Left hindlimb (tissue), 1 donor: ENCODE measurements at places on chromosomes 11 and 22.

- DNase-seq = no peak
Observed at GRCh38 chr11:33775467-33775807, 1.1 kb upstream of the FBXO3 start.

GRCh38 chr11:60362241-60362640 lies 16.1 kb upstream of the MS4A7 start:
- DNase-seq = no peak

DNA sequence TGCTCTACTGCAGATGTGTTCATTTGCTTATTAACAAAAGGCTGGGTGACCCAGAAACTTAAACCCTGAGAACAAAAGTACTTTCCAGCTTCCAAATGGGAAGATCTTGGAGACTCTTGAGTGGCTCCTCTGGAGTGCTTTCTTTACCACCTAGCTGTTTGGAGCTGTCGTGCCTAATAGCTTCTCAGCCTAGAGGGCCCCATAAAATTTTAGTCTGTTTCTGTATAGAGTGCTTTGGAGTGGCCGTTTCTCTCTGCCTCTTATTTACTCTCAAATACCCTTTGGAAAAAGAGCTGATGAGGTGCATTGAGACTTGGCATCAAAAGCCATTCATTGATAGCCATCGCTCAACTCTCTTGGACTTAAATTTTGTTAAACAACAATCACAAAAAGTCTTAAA lies 50.7 kb downstream of the ZNRF3 start:
- DNase-seq = no peak

- DNase-seq = peak; percentile 78
Observed at GRCh38 chr11:22624742-22625447, 728 bp downstream of the FANCF start.

GRCh38 chr11:58632510-58632909 lies 10.0 kb downstream of the CNTF start:
- no peak for DNase-seq

DNA sequence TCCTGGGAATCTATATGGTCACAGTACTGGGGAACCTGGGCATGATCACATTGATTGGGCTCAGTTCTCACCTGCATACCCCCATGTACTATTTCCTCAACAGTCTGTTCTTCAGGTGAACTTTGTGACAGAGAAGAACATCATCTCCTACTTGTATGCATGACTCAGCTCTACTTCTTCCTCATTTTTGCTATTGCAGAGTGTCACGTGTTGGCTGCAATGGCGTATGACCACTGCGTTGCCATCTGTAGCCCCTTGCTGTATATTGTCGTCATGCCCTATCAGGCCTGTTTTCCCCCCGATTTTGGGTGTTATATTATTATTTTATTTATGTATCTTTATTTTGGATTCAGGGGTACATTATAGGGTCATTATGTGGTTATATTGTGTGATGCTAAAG lies 2.4 kb upstream of the OR8G1 start:
- no peak for DNase-seq

- DNase-seq = no peak
Observed at GRCh38 chr11:104422324-104422944, 258.5 kb upstream of the PDGFD start.

GRCh38 chr11:34575261-34575660 lies 45.6 kb upstream of the EHF start:
- no peak for DNase-seq

DNA sequence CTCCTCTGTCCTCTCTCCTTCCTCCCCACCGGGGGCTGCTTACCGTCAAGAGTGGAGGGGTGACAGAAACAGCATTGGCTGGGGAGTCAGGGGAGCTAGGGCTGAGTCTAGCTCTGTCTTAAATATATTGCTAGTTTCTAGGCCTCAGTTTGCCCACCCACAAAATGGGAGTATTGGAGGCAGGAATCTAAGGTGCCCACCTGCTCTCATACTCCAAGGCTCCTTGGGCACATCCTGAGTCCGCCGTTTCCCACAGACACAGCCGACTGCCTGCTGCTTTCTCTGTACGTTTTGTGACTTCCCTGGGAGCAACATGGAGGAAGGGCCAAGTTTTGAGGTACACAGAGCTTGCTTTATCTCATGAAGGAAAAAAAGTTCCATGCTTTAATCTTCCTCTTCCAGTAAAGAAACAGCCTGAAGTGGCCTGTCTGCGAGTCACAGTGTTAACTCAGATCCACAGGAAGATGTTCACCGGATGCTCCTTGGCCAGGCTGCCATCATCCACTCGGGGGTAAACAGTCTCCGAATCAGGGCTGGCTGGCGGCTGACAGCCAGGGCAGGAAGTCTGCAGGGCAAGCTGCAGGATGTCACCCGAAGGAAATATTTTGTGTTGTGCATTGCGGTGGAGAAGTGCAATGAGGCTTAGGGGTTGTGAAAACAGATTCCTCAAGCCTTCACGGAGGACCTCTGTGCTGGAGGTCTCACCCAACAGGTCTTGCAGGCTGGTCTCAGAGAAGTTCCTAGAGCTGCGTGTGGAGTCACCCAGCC lies 11.0 kb upstream of the CERK start:
- DNase-seq = peak; percentile 26

DNA sequence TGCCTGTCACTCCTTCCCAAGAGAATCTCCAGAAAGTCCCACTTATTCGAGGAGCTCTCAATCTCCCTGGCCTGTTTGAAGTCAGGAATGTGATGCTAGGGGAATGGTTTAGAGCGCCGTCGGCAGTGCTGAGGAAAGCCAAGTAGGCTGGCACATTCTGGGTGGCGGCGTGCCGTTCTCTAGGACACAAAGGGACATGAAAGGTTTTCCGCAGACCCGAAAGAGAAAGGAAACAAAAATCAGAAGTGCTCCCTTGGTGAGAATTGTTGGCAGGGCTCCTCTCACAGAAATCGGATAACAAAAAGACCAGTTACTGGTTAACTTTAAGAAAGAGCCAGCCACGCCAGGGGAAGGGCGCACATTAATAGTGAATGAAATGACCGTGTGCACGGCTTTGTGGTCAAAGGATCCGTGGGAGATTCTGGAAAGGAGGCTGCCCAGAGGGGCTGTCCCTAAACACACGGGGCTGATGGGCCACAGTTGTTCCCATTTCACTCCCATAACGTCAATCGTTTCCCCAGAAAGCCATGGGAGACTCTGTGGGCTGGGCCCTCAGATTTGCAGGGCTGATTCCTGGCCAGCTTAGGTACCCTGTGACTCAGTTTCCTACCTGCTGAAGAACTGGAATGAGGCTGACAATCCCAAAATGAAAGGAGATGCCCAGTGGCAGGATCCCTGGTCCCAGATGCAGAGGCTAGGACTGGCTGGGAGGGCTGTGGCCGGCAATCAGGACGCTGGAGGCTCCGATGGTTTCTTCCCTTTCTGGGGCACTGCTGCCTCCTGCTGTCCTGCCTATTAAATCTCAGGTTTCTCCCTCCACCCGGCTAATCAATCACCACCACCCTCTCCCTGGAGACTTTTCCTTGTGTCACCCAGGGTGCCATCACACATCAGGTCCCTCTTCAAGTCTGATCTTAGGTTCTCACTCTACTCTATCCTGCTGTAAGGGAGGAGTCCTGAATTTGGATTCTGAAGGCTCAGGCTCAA lies 82.3 kb downstream of the RCN1 start:
- DNase-seq = peak; percentile 63

DNA sequence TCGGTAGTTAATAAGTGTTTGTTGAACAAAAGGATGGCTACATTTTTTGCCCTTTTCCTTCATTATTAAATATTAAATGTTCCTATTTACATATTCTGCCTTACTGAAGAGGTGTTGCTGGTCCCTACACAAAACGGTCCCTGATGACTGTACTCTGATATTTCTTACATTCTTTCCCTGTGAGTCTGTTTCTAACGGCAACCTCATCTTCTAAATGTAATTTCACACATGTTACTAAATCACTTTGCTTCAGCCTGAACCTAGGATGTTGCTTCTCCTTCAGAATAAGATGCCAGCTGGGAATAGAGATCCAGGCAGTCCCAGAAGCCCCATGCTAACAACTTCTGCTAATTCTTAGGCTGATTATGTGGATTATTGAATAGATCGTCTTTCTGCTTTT lies 50.3 kb downstream of the SPON1 start:
- no peak for DNase-seq

- DNase-seq = no peak
Observed at GRCh38 chr11:43937434-43938411, 4.7 kb upstream of the C11orf96 start.

DNA sequence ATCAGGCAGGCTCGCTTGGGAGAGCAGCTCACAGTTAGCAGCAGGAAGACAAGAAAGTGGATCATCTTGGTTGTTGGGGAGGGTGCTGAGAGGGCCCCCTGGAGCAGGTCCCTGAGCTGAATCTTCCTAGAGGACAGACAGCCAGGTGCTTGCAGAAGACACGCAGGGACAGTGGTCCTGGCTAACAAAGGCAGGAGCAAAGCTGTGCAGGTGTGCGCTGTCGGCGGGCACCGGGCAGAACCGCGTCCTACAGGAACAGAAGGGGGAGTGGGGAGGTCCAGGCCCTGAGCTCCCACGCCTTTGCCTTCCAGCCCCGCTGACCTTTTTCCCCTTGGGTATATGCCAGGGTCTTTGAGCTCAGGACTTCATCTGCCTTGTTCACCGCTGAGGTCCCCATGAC lies 30.1 kb upstream of the PARVB start:
- DNase-seq = no peak

- no peak for DNase-seq
Observed at GRCh38 chr11:61482513-61482912, 26.0 kb upstream of the LRRC10B start.

DNA sequence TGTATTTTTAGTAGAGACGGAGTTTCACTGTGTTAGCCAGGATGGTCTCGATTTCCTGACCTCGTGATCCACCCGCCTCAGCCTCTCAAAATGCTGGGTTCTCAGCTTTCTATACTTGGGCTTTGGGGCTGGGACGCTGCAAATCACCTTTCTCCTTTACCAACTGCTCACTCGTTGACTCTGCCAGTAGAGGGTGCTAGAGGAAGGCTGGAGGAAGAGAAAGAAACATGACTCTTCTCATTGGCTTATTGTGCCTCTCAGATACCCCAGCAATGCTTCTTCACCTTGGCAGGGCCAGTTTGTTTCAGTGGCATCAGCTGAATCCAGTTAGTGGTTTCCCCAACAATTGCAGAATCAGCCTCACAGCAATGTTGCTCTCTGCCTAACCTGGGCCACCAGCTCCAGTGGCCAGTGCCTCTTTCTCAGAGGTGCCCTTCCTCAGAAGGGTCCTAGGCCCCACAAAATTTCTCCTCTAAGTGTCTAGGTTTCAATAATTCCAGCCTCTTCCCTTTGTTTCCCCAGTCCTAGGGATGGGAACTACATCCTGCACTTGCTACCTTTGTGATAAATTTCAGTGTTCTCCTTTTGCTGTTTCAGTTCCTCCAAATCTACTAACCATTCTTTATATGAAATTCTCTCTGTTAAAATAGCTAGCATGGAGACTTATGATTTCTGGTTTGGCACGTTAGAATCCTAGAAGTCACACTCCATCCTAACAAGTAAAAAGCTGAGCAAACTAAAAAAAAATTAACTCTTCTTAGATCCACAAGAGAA lies 71.5 kb upstream of the VSTM5 start:
- DNase-seq = no peak

DNA sequence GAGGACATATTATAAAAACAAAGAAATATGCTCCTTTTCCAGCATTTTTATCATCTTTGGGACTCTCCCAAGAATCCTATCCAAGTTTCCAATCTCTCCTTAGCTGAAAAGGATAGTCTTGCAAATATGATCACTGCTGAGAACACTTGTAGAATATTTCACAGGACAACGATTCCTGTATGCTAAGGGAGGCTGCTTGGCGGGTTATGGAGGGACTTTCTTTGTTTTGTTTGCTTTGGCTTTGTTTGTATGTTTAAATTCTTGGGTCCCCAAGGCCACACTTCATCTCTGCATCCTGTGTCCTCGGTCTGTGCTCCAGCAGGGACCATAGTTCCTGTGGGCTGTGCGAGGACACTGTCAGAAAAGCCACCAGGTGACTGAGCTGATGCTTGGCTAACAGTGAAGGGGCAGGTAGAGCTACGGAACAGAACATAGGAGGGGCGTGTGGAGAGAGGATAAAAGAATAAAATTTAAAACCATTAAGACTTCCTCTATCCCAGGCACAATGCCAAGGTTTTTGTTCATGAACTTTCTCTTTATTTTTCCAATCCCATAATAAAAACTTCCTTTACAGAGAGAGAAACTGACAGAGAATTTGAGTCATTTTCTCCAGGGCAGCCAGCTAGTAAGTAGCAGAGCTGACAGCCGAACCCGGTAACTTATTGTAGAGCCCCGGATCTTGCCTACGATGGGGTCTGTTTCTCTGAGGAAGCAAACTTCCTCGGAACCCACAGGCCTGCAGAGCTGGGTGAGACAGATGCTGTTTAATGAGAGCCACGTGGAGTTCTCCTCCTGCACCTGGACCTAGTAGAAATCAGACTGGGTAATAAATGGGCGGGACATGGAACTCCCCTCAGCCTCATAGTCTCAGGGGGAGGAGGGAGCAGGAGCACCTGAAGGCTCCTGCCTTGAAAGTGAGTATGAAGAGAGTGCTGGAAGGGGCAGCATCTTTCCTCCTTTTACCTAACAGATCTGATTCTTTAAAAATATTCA lies at the start of gene IZUMO1R:
IZUMO1R (plus strand) TSS at position 615 of the 993 bp plus-strand sequence. CDS start 1,057 bp downstream, outside the sequence.
- DNase-seq = peak; percentile 52

- no peak for DNase-seq
Observed at GRCh38 chr11:45337583-45338360, 51.6 kb upstream of the SYT13 start.

- DNase-seq = no peak
Observed at GRCh38 chr11:115080923-115081680, 402.8 kb downstream of the NXPE2 start.

DNA sequence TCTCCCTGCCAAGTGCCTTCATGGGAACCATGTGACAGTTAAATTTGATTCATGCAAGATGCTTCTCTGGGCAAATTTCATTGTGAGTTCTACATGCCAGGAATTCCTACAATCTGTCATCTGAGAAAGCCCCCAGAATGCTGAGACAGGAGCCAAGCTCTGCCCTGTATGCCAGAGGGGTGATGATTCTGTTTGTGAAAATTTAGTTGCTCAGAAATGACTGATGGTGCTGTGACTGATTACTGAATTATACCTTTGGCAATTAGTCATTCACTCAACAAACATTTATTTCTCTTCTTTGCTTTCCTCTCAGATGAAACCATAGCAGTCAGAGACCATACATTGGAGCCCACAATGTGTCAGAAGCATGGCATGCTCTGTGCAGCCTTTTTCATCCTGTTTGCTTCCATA lies 69.0 kb upstream of the ZBED5 start:
- no peak for DNase-seq

DNA sequence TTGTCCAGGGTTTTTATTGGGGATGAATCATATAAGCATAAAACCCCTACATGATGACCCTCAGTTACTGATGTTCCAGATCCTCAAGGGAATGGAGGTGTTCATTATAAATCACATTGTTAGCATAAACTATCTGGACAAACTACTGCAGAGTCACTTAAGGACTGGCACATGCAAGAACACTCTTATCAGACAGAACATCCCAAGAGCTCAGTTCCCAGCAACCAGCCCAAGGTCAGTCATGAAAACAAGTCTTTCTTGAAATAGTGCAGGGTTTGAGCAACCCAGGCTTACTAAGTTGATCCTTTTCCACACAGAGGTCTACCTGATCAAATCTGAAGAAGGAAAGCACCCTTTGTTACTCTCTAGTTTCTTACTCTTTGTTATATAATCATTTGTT lies 13.5 kb upstream of the PTS start:
- DNase-seq = no peak
